H7 (cell line): ENCODE measurements at places on chromosomes 12 and 14. TPM values are rescaled to one million over a fixed set of nuclear protein-coding genes. Genes with fewer than 3 reads are reported as not detected.

The SUDS3 gene
- 33.9 and 42.4 TPM in 2 replicates for total RNA-seq

The MDGA2 gene
- total RNA-seq, result 3.0 and 3.7 TPM in 2 replicates

The NELL2 gene
- total RNA-seq, result 35.7 and 38.8 TPM in 2 replicates

The GNB3 gene
- 1.5 and 5.5 TPM in 2 replicates for total RNA-seq

The MMP19 gene
- 1.1 and 1.4 TPM in 2 replicates for total RNA-seq

The ANKS1B gene
- 3.4 and 3.5 TPM in 2 replicates for total RNA-seq

The SSPN gene
- total RNA-seq, result 0.31 and 1.1 TPM in 2 replicates

The TAS2R43 gene
- total RNA-seq, result 0.33 TPM in 1 of 2 replicates, not detected in the other

The PRORP gene
- 56.1 and 62.7 TPM in 2 replicates for total RNA-seq

The GALNT6 gene
- total RNA-seq, result 22.8 and 37.0 TPM in 2 replicates

- DNase-seq, result no peak
These were observed 54.4 kb downstream of the RASSF9 start for GRCh38 chr12:85781766-85782165.

- no peak for DNase-seq
These were observed 94.1 kb downstream of the FSCB start for GRCh38 chr14:44412858-44413569.

GRCh38 chr12:2194060-2194459 lies 141.3 kb downstream of the CACNA1C start:
- no peak for DNase-seq

GRCh38 chr12:120474616-120474960 lies 5.0 kb upstream of the SRSF9 start:
- peak; percentile 47 for DNase-seq

DNA sequence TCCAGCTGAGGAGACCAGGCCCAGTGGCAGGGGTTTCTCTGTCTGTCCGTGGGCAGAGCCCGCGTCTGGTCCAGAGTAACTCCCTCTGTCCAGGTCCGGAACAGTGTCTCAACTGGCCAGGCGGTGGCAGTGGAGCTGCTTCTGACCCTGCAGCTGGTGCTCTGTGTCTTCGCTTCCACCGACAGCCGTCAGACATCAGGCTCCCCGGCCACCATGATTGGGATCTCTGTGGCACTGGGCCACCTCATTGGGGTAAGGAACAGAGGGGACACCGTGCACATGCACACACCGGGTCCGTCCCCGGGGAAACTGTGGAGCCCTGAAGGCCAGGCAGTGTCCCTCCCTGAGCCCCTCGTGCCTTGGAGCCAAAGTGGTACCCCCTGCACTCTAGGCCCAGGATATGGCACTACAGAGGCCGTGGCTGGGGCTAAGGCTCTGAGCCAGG lies 1.5 kb downstream of the AQP6 start:
- DNase-seq, result peak; percentile 81
